ENCODE measurements at places on chromosomes 16 and 17. TPM values are rescaled to one million over a fixed set of nuclear protein-coding genes. Genes with fewer than 3 reads are reported as not detected.

DNA sequence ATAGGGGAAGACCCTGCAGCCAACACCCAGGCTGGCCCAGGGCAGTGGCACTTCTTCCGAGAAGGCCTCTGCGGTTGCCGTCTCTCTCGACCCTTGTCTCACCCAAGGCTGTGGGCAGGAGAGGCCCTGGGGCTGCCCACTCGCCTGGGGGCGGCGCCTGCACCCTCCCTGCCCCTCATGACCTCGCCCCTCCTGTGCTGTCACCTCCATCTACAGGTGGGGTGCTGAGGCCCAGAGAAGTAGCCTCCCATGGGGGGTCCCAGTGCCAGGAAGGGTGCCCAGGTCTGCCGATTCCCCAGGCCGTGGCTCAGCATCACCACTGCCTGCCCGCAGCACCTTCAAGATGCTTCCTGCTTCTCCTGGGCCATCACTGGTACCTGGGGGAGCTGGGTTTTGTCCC, 992 bp downstream of the NLRC3 start:
- no peak for DNase-seq

GRCh38 chr16:57966204-57966771, 4.6 kb downstream of the CNGB1 start:
- DNase-seq, result no peak

GRCh38 chr16:69553332-69553731, 12.4 kb upstream of the NFAT5 start:
- no peak for DNase-seq

DNA sequence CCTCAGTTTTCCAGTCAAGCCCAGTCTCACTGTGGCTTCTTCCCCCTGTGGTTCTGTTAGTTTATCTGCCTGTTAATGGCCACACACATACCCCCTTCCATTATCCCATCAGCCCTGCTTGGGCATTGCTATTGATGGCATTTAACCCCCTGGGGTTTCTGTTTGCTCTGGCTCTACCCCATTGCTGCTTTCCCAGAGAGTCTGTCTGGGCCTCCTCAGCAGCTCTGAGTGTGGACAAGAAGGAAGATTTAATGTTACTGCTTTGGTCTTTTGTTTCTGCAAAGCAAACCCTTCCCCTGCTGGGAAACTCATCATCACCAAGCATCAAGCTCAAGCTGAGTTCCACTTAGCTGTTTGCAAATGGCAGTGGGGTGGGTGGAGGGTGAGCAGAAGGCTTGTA, 162.7 kb downstream of the CCT6B start:
- no peak for DNase-seq

- DNase-seq, result peak; percentile 78
These were observed 27.2 kb upstream of the ASGR2 start for GRCh38 chr17:7141824-7142223.

DNA sequence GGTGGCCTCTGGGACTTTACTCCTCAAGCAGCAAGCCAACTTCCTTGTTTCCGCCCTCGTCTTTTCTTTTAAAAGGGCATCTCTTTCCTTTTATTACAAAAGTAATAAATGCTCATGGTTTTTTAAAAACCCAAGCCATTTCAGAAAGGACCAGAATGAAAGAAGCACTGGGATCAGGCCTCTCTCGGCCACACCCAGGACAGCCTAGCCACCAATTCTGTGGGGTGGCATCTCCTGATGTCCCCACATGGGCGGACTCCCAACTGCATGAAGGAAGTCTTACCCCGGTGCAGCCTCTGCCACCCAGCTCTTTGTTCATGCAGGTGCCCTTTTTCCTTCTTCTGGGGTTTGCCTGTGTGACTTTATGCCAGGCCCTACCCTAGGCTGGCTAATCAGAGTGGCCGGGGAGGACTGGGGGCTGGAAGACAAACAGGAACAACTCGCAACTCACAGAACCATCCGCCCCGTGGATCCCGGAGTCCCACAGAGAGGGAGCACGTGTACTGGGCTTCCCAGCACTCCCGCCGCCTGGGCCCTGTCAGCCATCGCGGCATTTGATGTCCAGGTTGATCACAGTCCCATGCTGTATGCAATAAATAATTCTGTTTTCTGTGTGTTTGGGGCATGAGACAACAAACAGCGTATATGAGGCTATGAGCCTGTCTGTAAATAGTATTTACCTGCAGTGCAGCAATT, 2.6 kb upstream of the RASD1 start:
- DNase-seq, result no peak

- DNase-seq, result no peak
These were observed 3.9 kb upstream of the ZNF207 start for GRCh38 chr17:32345951-32346600.

GRCh38 chr16:897701-898100, 73.1 kb downstream of the LMF1 start:
- DNase-seq, result no peak

- DNase-seq, result peak; percentile 81
These were observed 28.7 kb downstream of the GSE1 start for GRCh38 chr16:85641776-85642176.

GRCh38 chr16:85252461-85252860, 140.2 kb upstream of the CIBAR2 start:
- DNase-seq, result no peak

- no peak for DNase-seq
These were observed 10.3 kb downstream of the KRABD2 start for GRCh38 chr17:8366231-8366630.

DNA sequence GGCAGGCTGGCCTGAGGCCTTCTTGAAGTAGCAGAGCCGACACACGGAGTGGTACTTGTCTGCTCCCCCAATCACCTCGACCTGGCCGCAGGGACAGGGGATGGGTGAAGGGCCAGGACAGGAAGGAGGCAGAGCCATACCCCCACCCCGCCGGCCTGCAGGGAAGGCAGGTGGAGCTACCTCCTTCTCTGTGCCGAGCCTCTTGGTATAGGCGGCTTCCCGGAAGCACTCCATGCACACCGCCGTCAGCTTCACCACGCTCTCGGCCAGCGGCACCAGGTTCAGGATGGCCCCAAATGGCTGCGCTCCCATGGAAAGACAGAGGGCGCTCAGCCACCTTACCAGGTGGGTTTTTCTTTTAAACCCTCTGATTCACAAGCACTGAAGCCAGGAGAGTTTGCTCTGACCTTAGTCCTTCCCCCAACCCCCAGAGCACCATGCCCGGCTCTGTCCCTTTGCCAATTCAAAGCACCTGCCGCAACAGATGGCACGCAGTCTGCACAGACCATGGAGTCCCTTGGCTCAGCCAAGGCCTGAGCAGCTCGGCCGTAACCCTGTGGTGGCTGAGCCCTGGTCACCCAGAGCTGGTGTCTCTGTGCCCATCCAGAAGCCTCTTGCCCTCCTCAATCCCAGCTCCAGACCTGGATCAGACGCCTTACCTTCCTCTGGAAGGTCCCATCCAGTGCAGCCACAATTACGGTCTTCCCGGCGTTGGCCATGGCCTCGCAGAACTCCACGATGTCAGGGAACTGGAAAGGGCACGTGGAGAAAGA, 6.7 kb downstream of the SYNGR2 start:
- peak; percentile 54 for DNase-seq

- DNase-seq, result no peak
These were observed 92.3 kb downstream of the VPS53 start for GRCh38 chr17:622356-622755.

DNA sequence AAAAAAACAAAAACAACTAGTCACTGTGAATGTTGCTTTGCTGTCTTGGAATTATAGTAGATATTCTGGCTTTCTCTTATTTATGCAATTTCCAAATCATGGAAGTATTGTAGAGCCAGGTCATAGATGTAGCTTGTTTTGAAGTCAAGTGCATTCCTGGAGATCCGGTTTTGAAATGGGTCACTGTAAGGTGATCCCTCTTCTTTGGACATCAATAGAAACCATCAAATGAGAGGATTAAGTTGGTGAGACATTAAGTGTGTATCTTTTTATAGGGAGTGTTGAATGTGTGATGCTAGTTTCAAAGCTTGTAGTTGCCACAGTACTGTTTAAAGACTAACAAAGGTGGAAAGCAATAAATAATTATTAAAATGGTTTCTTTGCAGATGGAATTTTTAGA, 4.5 kb downstream of the PRKAR1A start:
- no peak for DNase-seq

- peak; percentile 66 for DNase-seq
These were observed 115.1 kb downstream of the MRTFB start for GRCh38 chr16:14186007-14186794.

The SLFN14 gene
- total RNA-seq, result not detected

The STAC2 gene
- total RNA-seq, result not detected

The NPIPB2 gene
- 43.2 TPM for total RNA-seq

The TNK1 gene
- 32.7 TPM for total RNA-seq
